ENCODE measurements at places on chromosomes 7 and 10. TPM values are rescaled to one million over a fixed set of nuclear protein-coding genes. Genes with fewer than 3 reads are reported as not detected.
A peak's percentile ranks its signal among the peaks of the same experiment; 100 is the strongest.

Gene CDC14C
- total RNA-seq: not detected

Gene ZNF248
- 8.1 TPM for total RNA-seq

Gene SPDYE18
- 1.0 TPM for total RNA-seq

Gene BEND7
- not detected for total RNA-seq

Gene CNTNAP2
- not detected for total RNA-seq

Gene TCF7L2
- 0.76 TPM for total RNA-seq

Gene KLF14
- total RNA-seq: not detected

Gene C7orf33
- total RNA-seq: not detected

Gene ACTA2
- 14.7 TPM for total RNA-seq

Gene ZNF365
- 0.35 TPM for total RNA-seq

Gene DDX50
- total RNA-seq: 56.2 TPM

- H3K4me1 ChIP-seq: peaks cover 22% of the 10 kb centered on the region
- H3K4me3 ChIP-seq: no peak overlapping the region
- DNase-seq: no peak
- peaks cover 8% of the 10 kb centered on the region for H3K27me3 ChIP-seq
- H3K36me3 ChIP-seq: no peaks in the 10 kb centered on the region
Measured at GRCh38 chr10:43233601-43234430, 33.0 kb downstream of the RASGEF1A start.

DNA sequence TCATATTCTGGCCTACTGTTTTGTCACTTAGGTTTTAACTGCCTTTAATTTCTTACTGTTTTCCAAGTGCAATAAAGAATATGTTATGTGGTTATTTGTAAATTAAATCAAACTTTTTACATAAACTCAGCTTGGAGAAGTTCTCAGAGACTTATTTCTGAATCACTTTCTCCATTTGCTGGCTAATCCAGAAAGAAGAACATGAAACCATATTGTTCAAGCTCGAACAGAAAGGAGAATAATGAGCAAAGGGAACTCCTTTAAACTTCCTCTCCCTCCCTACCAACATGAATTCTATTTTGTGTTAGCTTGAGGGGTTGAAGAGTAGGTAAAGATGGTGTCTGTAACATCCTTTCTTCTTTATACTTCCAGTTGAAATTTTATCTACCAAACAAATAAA, 52.3 kb downstream of the SHTN1 start:
- DNase-seq: no peak
- no peaks in the 10 kb centered on the region for H3K36me3 ChIP-seq
- H3K27ac ChIP-seq: no peak overlapping the region
- no peaks in the 10 kb centered on the region for H3K4me1 ChIP-seq

GRCh38 chr7:139232377-139232717, 1.3 kb downstream of the UBN2 start:
- no peak for DNase-seq
- peak overlapping the region; percentile 58 for H3K27ac ChIP-seq
- H3K4me1 ChIP-seq: peaks cover 25% of the 10 kb centered on the region
- H3K4me3 ChIP-seq: peak overlapping the region; percentile 86

GRCh38 chr7:29622335-29623265, 59.0 kb downstream of the PRR15 start:
- no peak for DNase-seq
- no peaks in the 10 kb centered on the region for H3K36me3 ChIP-seq
- no peak overlapping the region for H3K27ac ChIP-seq
- no peak overlapping the region for H3K4me3 ChIP-seq

DNA sequence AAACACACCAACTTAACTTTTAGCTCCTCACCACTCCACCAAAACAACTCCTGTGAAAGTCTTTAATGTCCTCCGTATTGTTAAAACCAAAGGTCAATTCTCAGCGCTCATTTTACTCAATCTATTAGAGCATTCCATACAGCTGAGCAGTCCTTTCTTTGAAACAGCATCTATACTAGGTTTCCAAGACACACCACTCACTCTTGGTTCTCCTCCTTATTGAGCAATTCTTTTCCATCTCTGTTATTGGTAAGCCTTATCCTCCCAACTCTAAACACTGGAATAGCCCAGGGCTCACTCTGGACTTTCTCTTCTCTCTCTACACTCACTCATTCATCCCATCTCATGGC, 34.9 kb downstream of the COA1 start:
- DNase-seq: no peak
- no peaks in the 10 kb centered on the region for H3K36me3 ChIP-seq
- H3K4me3 ChIP-seq: no peak overlapping the region

DNA sequence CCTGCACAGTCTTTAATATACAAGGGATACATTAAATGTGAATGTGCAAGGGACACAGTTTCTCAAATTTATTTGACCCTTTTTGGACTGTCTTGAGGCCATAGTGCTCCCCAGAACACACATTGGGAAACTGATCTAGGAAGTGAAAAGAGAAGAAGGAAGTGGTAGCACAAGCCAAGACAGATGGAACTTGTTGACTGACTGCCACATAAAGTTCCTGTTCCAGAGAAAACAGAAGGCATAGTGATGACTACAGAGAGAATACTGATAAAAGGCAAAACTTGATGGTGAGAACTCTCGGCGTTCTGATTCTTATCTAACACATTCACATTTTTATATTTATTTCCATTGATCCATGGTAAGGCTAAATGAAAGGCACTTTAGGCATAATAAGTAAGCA, 1216.4 kb downstream of the CNTNAP2 start:
- H3K27me3 ChIP-seq: no peaks in the 10 kb centered on the region
- H3K36me3 ChIP-seq: no peaks in the 10 kb centered on the region
- no peaks in the 10 kb centered on the region for H3K4me1 ChIP-seq
- H3K27ac ChIP-seq: no peak overlapping the region

DNA sequence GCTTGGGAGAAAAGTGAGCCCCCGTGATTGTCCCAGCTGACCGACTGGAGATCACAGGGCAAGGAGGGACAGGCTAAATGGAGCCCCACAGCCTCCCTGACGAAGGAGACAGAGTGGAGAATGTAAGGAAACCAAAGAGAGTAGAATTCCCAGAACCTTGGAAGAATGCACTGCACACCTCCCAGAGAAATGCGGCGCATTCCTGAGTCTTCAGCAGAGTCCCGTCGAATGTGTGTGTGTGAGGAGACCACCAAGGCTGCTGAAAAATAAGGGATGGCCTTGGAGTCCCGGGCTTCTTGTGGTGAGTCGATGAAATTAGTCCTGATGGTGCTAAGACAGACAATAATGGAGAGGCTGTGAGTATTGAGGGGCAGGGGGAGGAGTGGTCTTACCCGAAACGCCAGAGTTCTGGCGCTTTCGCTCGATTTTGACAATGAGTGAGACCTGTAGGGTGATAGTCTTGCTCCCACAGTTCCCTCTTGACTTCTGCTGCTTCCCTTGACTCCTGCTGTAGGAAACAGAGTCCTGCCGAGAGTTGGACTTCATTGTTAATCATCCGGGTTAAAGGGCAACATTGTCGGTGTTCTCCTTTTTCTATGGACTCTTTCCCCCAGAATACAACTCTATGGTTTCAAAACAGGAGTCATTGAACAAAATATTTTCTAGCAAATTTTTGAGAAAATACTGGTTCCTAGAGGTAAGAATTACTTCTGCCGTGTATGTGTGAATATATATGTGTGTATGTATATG, 103.2 kb downstream of the CNNM2 start:
- no peaks in the 10 kb centered on the region for H3K36me3 ChIP-seq
- H3K4me3 ChIP-seq: no peak overlapping the region
- no peak for DNase-seq
- H3K4me1 ChIP-seq: no peaks in the 10 kb centered on the region
- no peaks in the 10 kb centered on the region for H3K27me3 ChIP-seq
- no peak overlapping the region for H3K27ac ChIP-seq

DNA sequence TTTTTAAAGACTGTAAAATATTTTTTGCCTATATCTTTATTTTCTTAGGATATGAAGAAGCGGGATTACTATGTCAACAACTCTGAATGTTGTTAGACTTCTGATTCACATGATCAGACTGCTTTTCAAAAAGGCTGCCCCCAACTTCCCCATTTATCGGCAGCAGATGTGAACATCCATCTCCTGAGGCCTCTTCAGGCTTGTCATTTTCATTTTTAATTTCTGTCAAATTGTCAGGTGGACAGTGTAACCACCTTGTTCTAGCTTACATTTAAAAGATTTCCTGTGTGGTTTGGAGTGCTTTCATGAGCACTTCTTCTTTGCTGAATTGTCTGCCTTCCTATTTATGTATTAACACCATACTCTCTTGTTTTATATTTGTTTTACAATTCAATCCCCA, 78.8 kb upstream of the GSDME start:
- DNase-seq: no peak
- peaks cover 54% of the 10 kb centered on the region for H3K4me1 ChIP-seq
- no peaks in the 10 kb centered on the region for H3K27me3 ChIP-seq
- peak overlapping the region; percentile 16 for H3K27ac ChIP-seq
- peaks cover 63% of the 10 kb centered on the region for H3K36me3 ChIP-seq

- H3K27me3 ChIP-seq: peaks cover 55% of the 10 kb centered on the region
- peaks cover 19% of the 10 kb centered on the region for H3K36me3 ChIP-seq
- peaks cover 46% of the 10 kb centered on the region for H3K4me1 ChIP-seq
- DNase-seq: no peak
- peak overlapping the region; percentile 64 for H3K27ac ChIP-seq
- H3K4me3 ChIP-seq: peak overlapping the region; percentile 74
Measured at GRCh38 chr10:8050556-8051108, 3.9 kb upstream of the GATA3 start.

GRCh38 chr10:78222096-78222790, 188.6 kb downstream of the RPS24 start:
- no peak overlapping the region for H3K27ac ChIP-seq
- peaks cover 12% of the 10 kb centered on the region for H3K27me3 ChIP-seq
- no peak overlapping the region for H3K4me3 ChIP-seq
- no peak for DNase-seq
- no peaks in the 10 kb centered on the region for H3K36me3 ChIP-seq

- H3K4me3 ChIP-seq: no peak overlapping the region
- no peak for DNase-seq
- no peaks in the 10 kb centered on the region for H3K4me1 ChIP-seq
- no peaks in the 10 kb centered on the region for H3K36me3 ChIP-seq
- no peaks in the 10 kb centered on the region for H3K27me3 ChIP-seq
- H3K27ac ChIP-seq: no peak overlapping the region
Measured at GRCh38 chr10:1488970-1489548, 248.3 kb downstream of the ADARB2 start.
